ENCODE measurements at places on chromosomes 7 and 10. TPM values are rescaled to one million over a fixed set of nuclear protein-coding genes. Genes with fewer than 3 reads are reported as not detected.

Gene IDI2
- not detected for total RNA-seq

Gene BHLHA15
- total RNA-seq, result 0.50 TPM

Gene OR2A12
- total RNA-seq, result not detected

Gene LDB3
- total RNA-seq, result 0.06 TPM
